Right ventricle myocardium superior (tissue), 1 donor: ENCODE measurements at places on chromosomes 12 and 14. TPM values are rescaled to one million over a fixed set of nuclear protein-coding genes. Genes with fewer than 3 reads are reported as not detected.
A peak's percentile ranks its signal among the peaks of the same experiment; 100 is the strongest.

PRKD1 gene
- total RNA-seq: 4.0 TPM

IGFBP6 gene
- 50.2 TPM for total RNA-seq

ABHD12B gene
- not detected for total RNA-seq

ALDH1L2 gene
- total RNA-seq: 1.3 TPM

STON2 gene
- 12.0 TPM for total RNA-seq

MSRB3 gene
- total RNA-seq: 130 TPM

DNA sequence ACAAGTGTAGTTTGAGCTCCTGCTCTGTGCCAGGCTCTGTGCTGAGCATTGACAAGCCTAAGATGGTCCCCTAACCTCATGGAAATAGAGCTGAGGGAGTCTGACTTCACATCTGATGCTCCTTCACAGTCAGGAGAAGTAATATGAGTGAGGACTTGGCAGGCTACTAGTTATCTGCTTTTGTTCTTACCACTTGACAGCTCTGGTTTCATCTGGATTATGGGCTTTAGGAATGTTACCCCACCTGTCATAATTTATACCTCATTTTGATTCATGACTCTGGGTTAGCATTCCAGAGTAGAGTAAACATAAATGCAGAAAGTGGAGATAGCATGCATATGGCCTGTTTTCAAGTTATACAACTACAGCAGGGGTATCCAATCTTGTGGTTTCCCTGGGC is 40.5 kb downstream of the ATP6V1D start:
- DNase-seq: no peak

- no peak for DNase-seq
Observed at GRCh38 chr14:67526676-67527459, 6.2 kb upstream of the PLEKHH1 start.

- DNase-seq: no peak
Observed at GRCh38 chr12:131049549-131050339, 96.0 kb downstream of the ADGRD1 start.

- no peak for DNase-seq
Observed at GRCh38 chr12:52245259-52245961, 12.4 kb downstream of the KRT7 start.

- DNase-seq: no peak
Observed at GRCh38 chr14:34161351-34162082, 210.6 kb upstream of the EGLN3 start.

DNA sequence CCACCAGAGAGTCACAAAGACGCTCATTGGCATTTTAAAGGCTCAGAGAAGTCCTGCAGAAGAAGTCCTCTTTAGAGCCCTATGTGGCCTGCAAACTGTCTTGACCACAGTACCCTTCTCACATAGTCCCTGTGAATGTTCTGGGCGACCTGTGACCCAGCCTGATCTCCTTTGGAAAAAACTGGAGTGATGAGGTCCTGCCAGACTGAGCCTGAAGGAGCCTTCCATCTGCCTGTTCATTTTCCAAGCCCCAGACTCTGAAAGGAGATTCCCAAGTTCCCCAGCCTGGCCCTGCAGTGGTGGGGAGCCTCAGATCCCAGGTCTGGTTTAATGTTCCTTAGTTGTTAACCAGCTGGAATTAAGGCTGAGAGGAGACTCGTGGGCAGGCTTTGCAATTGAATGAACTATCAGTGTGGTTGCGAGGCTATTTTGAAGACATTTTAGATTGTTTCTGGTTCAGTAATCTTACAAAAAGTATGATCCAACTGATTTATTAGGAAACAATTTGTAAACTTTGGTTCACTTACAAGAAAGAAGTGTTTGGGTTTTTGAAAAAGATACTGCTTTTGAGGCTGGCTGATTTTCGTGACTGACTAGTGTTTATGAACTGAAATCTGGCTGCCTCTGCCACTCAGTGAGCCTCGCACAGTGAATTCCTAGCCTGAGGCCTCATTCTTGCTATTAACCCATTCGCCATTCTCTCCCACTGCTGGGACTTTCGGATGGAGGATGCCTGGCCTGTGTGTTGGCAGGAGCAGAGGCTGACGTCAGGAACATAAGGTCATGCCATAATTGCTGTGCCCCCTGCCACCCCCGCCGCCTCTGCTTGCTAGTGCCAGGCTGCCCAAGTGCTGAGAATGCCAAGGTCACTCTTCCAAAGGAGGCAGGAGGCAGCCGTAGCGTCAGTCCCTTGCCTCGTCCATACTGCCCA is 249.0 kb downstream of the CACNA1C start:
- DNase-seq: peak; percentile 77

- no peak for DNase-seq
Observed at GRCh38 chr12:101992091-101992490, 69.7 kb downstream of the WASHC3 start.

- no peak for DNase-seq
Observed at GRCh38 chr14:97113339-97113738, 316.2 kb downstream of the VRK1 start.

DNA sequence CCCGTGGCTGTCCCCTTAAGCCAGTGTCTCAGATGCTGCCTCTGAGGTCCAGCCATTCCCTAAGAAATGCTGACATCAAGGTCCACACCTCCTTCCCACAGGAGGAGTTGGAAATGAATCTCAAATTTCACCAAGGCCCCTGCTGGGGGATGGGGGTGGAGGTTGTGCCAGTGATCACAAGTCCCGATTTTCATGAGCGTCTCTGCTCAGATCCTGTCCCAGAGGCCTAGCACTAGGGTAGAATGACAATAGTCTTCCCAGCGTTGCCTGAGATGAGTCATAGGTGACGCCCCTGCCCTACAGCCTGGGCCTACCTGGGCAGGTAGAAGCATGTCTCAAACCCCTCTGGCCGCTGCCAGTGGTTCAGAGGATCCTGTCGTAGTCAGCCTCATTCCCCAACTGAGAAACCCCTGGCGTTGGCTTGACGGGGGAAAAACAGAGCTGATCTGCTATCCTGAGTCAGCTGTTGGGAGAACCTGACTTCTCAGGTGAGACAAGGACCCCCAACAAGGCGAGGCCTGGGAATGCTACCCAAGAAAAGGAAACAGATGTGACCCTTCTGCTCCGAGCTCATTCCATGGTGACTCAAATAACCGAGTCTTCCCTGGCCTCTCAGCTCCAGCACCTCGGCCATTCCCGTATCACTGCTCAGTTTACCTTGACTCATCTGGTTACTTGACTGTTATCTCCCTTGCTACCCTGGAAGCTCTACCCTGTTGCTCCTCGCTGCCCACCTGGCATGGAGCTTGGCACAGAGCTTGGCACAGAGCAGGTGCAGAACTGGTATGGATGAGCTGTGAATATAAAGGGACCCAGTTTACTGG is 21.8 kb upstream of the SPPL3 start:
- DNase-seq: no peak

DNA sequence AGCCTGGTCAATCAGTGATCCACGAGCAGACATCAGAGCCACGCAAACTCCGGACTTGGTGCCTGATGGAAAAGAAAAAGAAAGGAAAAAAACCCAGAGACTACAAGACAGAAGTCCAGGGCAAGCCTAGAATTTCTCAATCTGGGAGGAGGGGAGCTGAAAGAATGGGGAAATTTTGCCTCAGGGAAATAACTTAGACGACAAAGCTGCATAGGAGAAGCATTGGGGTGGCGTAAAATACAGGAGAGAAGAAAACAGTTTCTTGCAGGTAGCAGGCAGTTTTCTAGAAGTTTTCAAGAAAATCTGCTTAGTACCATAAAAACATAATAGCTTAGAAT is 2.6 kb upstream of the SLC11A2 start:
- DNase-seq: no peak

DNA sequence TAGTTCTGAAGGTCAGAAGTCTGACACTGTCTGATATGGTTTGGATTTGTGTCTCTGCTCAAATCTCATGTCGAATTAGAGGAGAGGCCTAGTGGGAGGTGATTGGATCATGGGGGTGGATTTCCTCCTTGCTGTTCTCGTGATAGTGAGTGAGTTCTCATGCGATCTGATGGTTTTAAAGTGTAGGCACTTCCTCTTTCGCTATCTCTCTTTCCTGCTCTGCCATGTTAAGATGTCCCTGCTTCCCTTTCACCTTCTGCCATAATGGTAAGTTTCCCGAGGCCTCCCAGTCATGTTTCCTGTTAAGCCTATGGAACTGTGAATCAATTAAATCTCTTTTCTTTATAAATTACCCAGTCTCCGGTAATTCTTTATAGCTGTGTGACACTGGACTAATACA is 84.1 kb upstream of the TMTC1 start:
- DNase-seq: no peak

- DNase-seq: no peak
Observed at GRCh38 chr14:42710071-42710470, 1103.4 kb downstream of the LRFN5 start.

DNA sequence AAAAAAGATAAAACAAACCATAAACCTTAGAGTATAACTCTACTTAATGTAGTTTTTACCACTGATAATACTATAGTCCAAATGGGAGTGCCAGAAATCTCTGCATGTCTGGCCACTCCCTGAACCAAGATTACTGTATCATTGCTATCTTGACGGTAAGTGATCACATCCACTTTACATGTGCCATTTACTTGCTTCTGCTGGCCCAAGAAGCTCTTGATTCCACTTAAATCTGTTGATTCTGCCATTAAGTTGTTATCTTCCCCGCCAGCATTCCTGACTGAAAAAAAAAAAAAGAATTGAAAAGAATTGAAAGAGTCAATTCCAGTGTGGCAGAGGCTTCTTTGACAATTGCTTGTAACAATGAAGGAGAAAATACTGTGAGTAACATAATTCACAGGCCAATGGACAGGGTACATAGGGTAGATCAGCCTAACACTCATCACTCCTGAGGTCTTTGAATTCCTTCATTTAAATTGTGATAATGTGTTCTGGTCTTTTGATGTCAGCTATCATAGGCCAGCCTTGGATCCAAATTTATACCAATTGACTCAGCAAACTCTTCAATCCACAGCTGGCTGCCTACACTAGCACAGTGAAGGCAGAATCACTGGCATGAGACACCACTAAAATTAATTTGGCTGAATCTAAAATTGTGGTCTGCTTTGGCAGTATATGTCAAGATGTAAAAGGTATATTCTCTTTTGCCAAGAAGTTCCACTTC is 665.2 kb upstream of the FLRT2 start:
- DNase-seq: no peak

- DNase-seq: no peak
Observed at GRCh38 chr12:53596920-53597363, 29.2 kb downstream of the ATF7 start.

DNA sequence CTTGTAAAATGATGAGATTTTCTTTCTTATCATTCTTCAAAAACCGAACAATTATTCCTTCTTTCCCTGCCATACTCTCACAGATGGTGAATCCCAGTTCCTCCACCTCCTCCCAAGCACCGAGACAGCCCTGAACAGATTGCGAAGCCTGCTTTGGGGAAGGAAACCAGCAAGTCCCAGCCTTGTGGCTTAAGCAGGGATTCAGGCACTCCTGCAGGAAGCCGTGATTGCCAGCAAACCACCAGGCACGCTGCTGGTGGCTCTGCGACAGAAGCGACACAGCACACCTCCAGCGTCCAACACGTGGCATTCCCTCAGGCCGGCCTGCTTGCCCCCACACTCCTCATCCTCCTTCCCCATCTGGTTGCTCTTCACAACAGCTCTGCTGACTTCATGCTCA is 237.7 kb downstream of the GXYLT1 start:
- no peak for DNase-seq

- no peak for DNase-seq
Observed at GRCh38 chr12:102570256-102570655, 89.9 kb upstream of the IGF1 start.

DNA sequence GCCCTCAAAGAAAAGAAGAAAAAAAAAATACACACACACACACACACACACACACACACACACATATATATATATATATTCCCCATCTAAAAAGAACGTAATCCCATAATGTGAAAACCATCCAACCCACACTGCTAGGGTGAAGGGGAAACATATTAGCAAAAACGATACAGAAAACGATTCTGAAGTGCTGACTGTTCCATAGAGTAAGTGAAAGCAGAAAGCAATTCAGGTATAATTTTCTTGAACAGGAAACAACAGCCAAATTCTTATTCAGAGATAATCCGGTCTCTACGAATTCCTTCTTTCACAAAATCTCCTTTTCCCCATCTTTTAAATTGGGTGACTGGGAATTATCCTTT is 393.5 kb downstream of the NOVA1 start:
- no peak for DNase-seq

DNA sequence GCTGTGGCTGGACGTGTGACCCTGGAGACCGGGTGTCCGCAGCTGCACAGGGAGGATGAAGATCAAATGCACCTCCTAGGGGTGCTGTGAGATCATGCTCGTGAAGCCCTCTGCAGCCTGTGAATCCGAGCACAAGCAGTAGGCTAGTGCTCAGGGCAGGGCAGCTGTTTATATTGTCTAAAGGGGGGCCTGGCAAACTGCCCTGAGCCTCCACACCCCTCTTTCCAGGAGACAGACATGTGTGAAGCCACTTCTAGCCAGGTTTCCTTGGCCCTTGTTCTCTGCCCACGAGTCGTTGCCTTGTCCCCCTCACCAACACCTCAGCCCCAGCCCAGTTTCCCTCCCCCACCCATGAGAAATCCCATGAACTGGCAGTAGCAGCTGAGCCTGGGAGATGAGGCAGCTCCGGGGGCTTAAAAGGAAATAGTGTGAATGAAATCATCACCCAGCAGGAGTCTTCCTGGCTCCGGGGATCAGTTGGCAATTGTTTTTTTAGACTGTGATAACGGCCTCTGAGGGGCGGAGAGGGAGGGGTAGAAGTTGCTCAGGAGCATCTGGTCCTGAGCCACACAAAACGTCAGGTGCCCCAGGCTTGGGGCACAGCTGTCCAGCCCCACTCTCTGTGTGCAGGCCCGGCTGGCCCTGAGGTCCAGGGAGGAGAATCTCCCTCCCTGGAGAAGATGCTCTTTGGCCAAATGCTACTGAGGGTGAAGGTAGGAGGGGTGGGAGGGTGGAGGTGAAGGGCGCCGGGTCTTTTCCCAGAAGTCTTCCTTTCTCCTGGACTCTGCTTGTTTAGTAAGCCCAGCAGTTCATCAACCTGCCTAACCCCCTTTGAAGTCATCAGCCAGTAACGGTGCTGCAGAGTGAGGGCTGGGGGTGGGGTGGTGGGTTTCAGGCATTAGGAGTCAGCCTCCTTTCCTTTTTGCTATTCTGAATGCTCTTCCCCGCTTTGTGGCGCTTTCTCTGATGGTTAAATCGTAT is 4.0 kb downstream of the FGF6 start:
- no peak for DNase-seq

- DNase-seq: no peak
Observed at GRCh38 chr12:51639361-51639760, 48.3 kb downstream of the SCN8A start.

DNA sequence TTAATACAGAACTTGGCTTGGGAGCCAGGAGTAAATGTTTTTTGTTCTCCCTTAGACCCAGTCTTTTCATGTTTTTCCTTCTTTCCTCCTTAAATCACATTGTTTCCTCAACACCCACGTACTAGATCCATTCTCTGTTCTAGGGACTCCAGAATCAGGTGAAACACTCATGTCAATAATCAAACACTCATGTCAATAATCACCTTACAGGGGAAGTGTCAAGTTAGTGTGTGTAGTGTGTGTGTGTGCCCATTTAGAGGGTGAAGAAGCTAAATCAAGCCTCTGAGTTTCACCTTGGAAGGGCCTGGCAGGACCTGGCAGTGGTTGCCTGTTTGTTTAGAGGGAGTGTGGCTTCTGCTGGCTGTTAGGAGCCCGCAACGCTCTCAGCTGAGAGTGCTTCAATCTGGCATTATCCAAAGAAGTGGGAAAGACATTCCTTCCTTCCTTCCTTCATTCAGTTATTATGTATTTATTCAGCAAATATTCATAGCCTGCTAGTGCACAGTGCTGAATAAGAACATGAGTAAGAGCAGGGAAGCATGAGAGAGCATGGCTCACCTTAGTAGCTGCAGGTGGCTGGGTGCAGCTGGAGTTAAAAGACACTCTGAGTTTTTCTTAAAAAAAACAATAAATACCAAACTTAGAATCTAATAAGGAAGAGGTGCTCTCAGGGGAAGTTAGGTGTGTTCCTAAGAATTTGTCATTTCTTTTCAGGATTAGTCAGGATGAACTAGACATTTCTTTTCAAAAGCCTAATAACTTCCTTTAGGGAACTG is 17.6 kb upstream of the EID3 start:
- DNase-seq: no peak
